Glutamatergic neuron (in vitro differentiated cells): ENCODE measurements at places on chromosomes 5 and 9.

GRCh38 chr5:67435032-67435431, 238.4 kb upstream of the CD180 start:
- no peak overlapping the region for H3K27ac ChIP-seq
- H3K4me3 ChIP-seq, result no peak overlapping the region
- no peaks in the 10 kb centered on the region for H3K36me3 ChIP-seq
- H3K4me1 ChIP-seq, result no peaks in the 10 kb centered on the region

DNA sequence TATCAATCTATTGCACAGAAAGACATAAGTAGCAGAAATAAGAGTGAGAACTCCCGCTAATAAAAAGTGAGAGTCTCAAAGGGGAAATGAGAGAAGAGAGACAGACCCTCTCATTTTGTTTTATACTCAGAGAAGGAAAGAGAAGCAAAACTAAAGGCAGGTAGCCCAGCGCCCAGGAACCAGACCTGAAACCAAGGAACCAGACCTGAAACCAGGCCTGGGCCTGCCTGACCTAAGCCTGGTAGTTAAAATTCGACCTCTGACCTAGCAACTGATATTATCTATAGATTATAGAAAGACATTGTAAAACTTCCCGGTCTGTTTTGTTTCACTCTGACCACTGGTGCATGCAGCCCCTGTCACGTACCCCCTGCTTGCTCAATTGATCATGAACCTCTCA, 134.5 kb upstream of the SEMA6A start:
- H3K4me3 ChIP-seq, result no peak overlapping the region
- H3K27ac ChIP-seq, result no peak overlapping the region
- no peaks in the 10 kb centered on the region for H3K36me3 ChIP-seq

GRCh38 chr5:40437452-40437861, 242.3 kb upstream of the PTGER4 start:
- DNase-seq, result no peak
- H3K4me1 ChIP-seq, result no peaks in the 10 kb centered on the region
- H3K36me3 ChIP-seq, result no peaks in the 10 kb centered on the region
- no peak overlapping the region for H3K27ac ChIP-seq

GRCh38 chr5:68734781-68735180, 359.0 kb upstream of the SLC30A5 start:
- DNase-seq, result no peak
- no peak overlapping the region for H3K27ac ChIP-seq
- H3K27me3 ChIP-seq, result no peaks in the 10 kb centered on the region
- H3K4me1 ChIP-seq, result peaks cover 7% of the 10 kb centered on the region
- H3K4me3 ChIP-seq, result no peak overlapping the region

DNA sequence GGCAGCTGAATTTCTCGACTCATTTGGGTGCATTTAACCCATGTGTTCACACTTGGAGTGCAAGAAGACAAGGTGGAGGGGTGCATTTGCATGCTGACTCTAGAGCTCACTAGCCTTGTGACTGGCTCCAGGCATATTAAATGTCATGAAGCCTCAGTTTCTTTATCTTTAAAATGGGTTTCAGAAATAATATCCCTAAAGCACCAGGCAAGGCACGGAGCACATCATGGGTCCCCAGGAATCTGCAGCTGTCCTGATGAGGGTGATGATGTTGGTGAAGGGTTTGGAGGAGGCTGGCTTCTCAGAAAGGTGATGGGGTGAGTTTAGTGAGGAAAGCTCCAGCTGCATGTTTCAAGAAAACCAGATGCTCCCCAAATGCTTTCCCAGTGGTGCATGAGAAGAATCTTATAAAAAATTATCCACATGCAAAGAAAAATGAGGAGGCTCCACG, 14.8 kb downstream of the STC2 start:
- no peak for DNase-seq
- peaks cover 8% of the 10 kb centered on the region for H3K4me1 ChIP-seq
- no peaks in the 10 kb centered on the region for H3K27me3 ChIP-seq
- peaks cover 5% of the 10 kb centered on the region for H3K36me3 ChIP-seq

- H3K27ac ChIP-seq, result no peak overlapping the region
- H3K4me1 ChIP-seq, result peaks cover 14% of the 10 kb centered on the region
- no peak for DNase-seq
- no peaks in the 10 kb centered on the region for H3K27me3 ChIP-seq
Measured at GRCh38 chr9:123756484-123757106, 173.3 kb downstream of the DENND1A start.

DNA sequence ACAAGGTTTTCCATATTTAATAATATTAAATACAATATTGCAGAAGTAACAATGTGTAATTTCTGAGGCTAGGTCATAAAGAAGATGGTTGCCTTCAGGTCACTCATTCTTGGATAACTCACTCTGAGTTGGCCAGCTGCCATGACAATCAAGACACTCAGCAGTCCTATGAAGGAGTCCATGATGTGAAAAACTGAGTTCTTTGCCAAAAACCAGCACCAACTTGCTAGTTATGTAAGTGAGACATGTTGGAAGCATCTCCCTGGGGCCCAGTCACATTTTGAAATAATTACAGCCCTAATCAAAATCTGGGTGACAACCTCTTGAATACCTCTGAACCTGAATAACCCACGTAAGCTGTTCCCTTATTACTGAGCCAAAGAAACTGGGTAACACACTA, 453.2 kb downstream of the CDH18 start:
- no peak overlapping the region for H3K4me3 ChIP-seq
- no peaks in the 10 kb centered on the region for H3K27me3 ChIP-seq
- no peaks in the 10 kb centered on the region for H3K36me3 ChIP-seq
- no peak for DNase-seq

- H3K27ac ChIP-seq, result no peak overlapping the region
- no peaks in the 10 kb centered on the region for H3K27me3 ChIP-seq
- H3K36me3 ChIP-seq, result no peaks in the 10 kb centered on the region
- H3K4me3 ChIP-seq, result no peak overlapping the region
Measured at GRCh38 chr9:75712700-75713099, 177.8 kb upstream of the PCSK5 start.

GRCh38 chr5:111914966-111915636, 158.1 kb upstream of the NREP start:
- H3K4me3 ChIP-seq, result no peak overlapping the region
- H3K27me3 ChIP-seq, result no peaks in the 10 kb centered on the region
- no peak overlapping the region for H3K27ac ChIP-seq
- H3K4me1 ChIP-seq, result no peaks in the 10 kb centered on the region

DNA sequence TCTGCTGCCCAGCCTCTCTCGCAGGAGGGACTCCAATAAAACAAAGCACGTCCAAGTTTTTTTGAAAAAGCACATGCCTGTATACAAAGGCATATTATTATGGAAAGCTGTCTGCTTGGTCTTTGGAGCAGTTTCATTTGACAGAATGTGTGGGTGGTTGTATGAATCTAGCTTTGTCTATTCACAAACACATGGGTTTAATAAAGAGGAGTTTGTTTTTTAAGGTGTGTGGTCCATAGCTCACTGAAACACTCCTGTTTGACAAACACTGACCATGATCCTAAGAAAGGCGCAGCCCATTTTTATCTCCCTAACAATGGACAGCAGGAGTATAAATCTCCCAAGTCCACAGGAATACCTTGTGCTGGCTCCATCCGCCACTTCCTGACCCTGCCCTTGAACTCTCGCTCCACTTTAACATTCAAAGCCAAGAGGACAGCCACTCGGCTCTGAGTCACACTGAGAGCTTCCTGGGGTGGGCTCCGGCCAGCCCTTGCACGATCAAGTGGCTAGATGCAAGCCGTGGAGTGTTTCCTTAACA, 371.9 kb downstream of the EBF1 start:
- no peak for DNase-seq
- no peak overlapping the region for H3K4me3 ChIP-seq
- peak overlapping the region; percentile 89 for H3K27ac ChIP-seq
- peaks cover 41% of the 10 kb centered on the region for H3K4me1 ChIP-seq
- no peaks in the 10 kb centered on the region for H3K36me3 ChIP-seq

- no peaks in the 10 kb centered on the region for H3K27me3 ChIP-seq
- no peaks in the 10 kb centered on the region for H3K36me3 ChIP-seq
- DNase-seq, result no peak
Measured at GRCh38 chr5:52878656-52879055, 90.9 kb downstream of the ITGA1 start.

DNA sequence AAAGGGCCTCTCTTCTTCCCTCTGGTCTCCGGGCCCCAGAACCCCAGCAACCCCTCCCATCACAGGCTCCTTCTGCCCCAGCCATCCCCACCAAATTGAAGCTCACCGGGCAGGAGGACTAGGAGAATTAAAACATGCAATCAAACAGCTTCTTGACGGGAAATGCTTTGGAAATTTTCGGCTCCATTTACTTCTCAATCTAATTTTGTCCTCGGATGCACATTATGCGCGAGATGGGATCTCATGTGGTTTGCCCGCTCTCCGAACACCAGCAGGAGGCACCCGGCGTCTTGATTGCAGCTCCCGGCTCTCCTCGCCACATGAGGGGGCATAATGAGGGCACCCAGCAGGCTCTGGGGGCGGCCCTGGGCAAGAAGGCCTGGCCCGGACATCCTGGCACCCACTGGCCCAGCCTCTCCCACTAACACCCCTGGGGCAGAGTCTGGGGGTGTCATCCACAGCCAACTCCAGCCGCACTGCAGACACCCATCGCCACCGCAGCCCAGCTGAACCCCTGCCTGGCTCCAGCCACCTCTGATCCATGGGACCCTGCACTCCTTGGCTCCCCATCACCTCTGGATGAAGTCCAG, 135.5 kb downstream of the PAX5 start:
- DNase-seq, result no peak
- H3K4me1 ChIP-seq, result peaks cover 2% of the 10 kb centered on the region
- H3K27me3 ChIP-seq, result peaks cover 7% of the 10 kb centered on the region
- no peak overlapping the region for H3K4me3 ChIP-seq
- H3K36me3 ChIP-seq, result no peaks in the 10 kb centered on the region
